ENCODE measurements at places on chromosomes 2 and 18.

- no peak for DNase-seq
Measured at GRCh38 chr2:223591596-223591995, 10.6 kb downstream of the SCG2 start.

DNA sequence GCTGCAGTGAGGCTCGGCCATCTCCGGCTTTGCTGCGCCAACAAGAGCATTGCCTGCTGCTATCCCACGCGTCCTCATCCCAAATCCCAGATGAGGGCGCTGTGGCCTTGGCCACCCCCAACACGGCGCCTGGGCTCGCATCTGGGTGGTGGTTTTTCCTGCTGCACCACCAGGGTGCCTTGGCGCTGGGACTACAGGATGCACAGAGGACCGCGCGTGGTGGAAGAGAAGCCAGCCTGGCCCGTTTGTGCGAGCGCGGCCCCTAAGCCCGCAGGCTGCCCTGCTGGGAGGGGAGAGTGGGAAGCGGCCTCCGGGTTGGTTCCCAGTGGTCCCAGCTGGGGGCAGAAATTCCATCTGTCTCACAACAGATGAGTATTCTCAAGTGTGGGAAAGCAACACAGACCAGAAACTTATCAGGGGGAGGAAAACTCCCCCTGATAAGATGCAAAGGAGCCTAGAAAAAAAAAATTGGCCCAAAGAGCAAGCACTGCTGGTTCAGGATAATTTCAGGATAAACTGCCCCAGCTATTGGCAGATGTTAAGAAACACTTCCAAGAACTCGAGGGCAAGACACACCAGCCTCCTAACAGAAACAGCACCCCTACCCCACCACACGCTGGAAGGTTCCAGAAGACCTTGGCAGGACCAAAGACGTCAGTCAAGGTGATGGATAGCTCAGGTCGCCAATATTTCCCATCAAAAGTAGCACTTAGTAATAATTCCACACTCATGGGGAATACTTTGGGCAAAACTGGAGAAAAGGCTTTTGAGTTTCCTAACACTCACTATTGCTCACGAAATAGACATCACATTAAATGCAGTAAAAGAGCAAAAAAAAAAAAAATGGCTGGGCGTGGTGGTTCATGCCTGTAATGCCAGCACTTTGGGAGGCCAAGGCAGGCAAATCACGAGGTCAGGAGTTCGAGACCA lies 152.1 kb downstream of the PXDN start:
- no peak for DNase-seq

GRCh38 chr2:239728751-239729150 lies 296.4 kb downstream of the NDUFA10 start:
- no peak for DNase-seq

DNA sequence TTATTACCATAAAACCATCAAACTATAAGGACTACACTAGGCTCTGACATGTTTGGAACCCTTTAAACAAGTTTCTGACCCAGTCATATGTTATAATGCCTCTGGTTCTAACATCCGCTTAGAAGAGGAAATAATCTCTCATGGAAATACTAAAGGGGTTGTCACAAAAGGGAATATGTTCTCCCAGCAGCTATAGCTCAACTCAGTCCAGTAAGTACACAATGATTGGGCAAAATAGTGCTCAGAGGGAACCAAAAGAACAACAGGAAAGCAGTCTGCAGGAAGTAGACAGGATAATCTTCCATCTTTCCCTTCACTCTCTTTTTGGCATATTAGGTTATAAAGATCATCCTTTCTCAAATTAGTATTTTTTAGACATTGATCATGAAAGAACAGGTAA lies 4.3 kb downstream of the SRBD1 start:
- no peak for DNase-seq

GRCh38 chr2:108926561-108927380 lies 62.2 kb downstream of the EDAR start:
- no peak for DNase-seq

GRCh38 chr2:178553047-178553446 lies 72.8 kb downstream of the PLEKHA3 start:
- no peak for DNase-seq

GRCh38 chr2:102967451-102967850 lies 205.6 kb downstream of the TMEM182 start:
- no peak for DNase-seq

DNA sequence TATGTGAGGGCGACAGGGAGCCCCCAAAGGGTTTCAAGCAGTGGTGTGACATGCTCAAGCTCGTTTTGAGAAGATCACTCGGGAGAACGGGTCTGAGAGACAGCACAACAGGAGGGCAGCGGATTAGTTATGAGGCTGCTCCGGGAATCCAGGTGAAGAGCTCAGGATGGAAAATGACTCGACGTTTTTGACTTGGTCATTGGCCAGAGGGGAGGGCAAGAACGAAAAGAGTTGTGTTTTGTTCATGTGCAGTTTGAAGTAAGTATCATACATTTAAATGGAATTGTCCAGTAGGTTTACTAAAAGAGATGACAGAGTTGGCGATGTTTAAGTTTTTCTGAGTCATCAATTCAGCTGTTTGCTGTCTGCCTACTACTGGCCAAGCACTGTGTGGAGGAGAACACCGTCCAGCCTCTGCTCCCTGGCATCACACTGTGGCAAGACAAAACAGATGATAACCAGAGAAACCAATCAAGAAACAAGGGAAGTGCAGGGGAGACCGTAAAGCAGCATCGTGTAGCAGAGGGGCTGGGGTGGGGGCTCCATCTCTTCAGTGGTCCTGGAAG lies 25.3 kb upstream of the ANXA4 start:
- DNase-seq: no peak

GRCh38 chr2:149009576-149010461 lies 28.7 kb upstream of the LYPD6B start:
- DNase-seq: no peak

- no peak for DNase-seq
Measured at GRCh38 chr2:88824951-88825350, 133.5 kb downstream of the RPIA start.

DNA sequence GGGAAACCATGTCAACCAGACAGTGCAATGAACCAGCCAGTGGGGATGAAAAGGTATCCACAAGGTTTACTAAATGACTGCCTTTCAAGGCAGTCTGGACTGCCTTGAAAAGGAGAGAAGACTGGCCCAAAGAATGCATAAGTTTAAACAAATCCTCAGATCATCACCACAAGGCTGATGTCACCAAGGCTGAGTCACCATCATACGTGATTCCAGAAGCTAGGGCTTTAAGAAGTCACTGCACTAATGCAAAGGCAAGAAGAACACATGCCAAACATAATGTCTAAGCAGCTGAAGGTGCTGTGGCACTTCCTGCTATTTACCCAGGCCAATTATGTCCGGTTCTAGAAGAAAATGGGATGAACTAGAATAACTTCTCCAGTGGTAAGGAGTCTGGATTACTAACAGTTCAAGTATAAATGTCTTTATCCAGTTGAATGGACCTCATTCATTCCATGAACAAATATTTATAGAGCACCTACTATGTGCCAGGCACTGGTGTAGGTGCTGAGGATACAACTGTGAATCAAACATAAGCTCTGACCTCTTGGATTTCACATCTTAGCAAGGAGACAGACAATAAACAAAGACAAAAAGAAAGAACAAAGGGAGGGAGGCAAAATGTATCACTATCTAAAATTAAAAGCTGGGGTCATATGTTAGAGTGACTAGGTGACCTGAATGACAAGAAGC lies 37.6 kb upstream of the ONECUT2 start:
- DNase-seq: no peak

DNA sequence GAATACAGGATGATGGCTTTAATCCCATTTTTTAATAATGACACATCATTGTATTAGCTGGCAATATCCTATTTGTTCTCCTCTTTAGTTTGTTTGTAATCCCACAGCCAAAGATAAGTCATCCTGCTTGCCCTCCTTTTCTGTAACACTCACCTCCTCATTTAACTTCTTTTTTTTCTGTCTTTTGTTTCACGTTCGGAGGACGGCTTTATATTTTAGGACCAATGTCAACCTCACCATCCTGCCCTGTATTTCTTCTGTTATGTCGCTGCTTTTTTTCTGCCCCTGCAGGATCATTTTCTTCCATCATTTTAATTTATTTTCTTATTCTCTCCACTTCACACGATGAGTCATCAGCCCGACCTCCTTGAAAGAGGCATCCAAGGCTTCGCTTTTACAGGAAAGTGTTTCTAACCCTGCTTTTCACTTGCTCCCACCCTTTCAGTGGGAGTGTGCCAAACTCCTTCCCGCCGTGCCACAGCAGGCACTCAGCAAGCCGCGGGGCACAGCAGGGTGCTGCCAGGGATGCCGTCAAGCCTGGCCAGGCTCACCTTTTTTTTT lies 11.4 kb downstream of the RAB31 start:
- DNase-seq: no peak

DNA sequence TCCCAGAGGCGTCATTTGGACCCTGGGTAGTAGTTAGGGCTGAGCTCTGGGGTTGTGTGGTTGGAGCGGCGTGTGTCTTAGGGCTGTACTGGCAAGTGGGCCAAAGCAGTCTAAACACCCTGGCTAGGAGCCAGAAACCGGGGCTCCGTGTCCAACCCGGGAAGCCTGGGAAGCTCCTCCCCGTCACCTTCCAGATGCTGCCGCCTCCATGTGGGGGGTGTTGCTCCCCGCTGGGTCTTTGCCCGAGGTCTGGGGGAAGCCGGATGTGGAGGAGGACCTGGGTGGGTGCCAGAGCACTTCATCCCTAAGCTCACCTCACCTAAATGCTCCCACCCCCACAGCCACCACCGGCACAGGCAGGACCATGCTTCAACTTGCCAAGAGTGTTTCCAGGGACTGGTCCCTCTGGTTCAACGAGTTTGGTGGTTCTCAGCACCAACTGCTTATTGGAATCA lies 25.4 kb downstream of the TET3 start:
- DNase-seq: no peak

Measured in hematopoietic multipotent progenitor cell treated with erythropoietin and hydrocortisone succinate and interleukin-3 and kit ligand, for 15 days (in vitro differentiated cells).